ENCODE measurements at places on chromosomes 2 and 18.

DNA sequence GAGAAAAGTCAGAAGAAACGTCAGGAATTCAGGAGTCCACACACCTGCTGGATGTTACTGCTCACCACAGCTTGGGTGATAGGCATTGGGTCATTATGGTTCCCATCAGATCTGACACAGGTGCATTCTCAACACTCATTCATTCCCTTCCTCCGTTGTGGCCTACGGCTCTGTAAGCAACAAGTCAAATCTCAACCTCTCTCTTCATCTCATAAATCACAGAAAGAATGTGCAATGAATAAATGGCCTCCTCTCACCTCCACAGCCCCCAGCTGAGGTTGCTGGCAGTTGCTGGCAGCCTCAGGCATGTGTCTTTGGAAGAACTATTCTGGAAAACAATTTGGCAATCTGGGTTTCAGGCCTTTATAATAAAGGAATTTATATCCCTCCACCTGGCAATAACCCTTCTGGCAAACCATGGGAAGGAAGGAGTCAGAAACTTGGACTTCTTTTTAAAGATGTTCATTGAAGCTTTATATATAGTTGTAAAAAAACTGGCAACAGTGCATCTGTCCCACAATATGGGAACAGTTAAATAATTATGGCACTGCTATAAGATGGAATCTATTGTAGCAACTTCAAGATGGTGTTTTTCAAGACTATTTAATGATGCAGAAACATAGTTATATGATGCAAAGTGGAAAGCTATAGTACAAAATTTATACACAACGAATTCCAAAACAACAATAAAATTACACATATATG lies 175.4 kb downstream of the ANAPC1 start:
- DNase-seq: no peak

DNA sequence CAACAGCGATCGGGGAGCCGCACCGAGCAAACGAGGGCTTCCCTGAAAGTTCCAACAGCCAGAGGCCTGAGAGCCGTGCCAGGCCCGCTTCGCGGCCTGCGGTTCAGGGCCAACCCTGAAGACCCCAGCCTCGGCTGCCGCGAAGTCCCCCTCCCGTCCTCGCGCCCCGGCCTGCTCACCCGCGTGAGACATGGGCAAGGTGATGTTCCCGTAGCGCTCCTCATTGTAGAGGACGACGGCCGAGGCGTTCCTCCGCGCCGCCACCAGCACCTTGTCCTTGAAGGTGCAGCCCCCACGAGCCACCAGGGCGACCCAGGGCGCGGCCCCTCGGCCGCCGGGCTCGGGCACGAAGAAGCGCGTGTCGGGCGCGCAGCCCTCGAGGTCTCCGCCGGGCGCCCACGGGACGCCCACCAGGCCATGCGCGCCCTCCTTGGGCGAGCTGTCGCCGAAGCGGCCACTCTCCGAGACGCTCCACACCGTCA lies 510 bp downstream of the RNF149 start:
- DNase-seq: no peak

DNA sequence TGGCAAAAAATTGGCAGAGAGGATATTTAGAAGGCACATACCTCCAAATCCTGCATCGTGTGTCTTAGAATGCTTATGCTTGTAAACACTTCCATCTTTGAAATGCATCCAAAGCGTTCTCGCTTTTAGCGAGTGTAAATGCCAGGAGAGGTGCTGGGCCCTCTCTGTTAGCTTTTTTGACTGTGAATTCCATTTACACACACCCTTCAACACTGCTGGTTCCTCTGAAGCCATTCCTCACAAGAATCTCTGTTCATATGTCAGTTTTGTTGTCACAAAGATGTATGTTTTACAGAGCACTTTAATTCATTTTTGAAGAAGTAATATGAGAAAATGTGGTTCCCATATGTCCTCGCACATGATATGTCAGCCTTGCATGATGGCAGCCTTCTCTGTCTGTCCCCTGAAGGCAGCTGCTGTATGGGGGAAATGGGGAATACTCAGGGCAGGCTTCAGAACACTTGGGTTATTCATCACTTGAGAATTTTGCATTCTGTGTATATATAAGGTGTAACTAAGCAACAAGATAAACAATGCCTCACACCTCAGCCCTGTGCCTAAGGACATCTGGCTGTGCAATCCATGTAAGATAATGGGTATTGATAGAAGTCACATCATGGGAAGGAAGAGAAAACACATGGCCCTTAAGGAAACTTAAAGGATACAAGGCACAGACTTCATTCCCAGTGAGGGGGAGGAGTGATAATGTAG lies 52.3 kb downstream of the RAB27B start:
- peak; percentile 1 for DNase-seq

DNA sequence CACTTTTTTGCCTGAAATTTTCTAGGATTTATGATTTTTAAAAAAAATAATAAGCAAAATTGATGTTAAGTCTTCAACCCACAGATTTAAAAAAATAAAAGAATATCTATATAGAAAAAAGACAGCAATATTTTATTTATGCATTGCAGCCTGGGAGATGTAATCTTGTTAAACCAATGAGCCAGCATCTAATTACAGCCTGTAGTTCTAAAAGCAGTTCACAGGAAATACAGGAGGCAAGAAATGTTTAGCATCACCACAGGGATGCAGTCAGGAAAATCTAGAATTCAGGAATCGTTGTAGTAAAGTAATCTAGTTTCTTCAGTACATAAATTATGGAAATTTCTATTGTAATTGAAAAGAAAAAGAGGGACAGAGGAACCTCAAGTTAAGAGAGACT lies 17.2 kb downstream of the UGGT1 start:
- no peak for DNase-seq

GRCh38 chr18:43129946-43130524 lies 14.6 kb upstream of the RIT2 start:
- no peak for DNase-seq

DNA sequence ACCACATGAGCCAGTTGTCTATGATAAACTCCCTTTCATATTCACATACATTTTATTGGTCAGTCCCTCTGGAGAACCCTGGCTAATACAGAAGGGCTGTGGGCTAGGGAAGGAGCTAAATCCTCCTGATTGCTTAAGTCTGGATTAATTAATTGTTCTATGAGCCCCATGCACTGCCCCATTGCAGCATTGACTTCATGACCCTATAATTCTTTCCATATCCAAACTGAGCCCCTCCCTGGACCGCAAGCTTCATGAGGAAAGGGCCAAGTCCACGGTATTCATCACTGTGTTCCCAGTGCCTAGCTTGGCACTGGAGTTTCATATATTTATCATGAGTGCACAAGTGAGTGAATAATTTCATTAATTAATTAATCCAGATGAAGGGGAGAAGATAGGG lies 124.0 kb downstream of the MBD2 start:
- no peak for DNase-seq

GRCh38 chr18:24315170-24315569 lies 82.5 kb downstream of the OSBPL1A start:
- no peak for DNase-seq

DNA sequence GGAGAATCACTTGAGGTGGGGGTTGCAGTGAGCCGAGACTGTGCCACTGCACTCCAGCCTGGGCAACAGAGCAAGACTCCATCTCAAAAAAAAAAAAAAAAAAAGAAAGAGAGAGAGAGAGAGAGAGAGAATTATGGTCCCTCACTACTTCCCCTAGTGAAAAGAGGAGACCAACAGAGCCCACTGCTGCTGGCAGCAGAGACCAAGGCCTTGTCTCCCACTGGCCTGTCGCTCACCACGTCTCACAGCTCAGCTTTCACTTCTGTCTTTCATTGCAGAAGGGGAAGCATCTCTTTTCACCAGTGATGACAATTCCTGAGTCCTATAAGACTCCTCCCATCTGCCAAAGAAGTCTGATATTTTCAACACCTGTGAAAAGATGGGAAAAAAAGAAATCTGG lies 81.3 kb downstream of the CLHC1 start:
- DNase-seq: no peak

Data from HTR-8/SVneo (cell line).